Stimulated activated naive B cell treated with anti-CD40 and anti-IgM and Interleukin-4, amounts not matched to agents 10 μg/mL and 1 μg/mL and 100 μg/mL, for 72 hours (primary cell): ENCODE measurements at places on chromosomes 13 and 19.

DNA sequence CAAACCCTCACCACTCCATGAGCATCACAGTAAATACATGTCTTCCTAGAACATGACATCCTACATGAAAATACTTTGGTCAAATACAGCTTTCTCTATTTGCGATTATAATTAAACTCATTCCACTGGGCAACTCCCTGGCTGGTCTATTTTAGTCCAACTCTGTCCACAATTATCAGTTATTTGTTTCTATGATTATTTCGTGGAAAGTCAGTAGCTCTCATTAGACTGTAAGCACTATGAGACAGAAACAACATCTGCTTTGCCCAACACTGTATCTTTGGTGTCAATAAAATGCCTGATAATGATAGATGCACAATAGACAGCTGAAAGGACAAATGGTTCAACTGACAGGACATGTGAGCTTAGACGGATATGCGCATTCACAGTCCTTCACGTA lies 292.0 kb downstream of the KLF12 start:
- DNase-seq, result no peak

GRCh38 chr13:43861863-43862262 lies 17.7 kb downstream of the CCDC122 start:
- DNase-seq, result no peak

DNA sequence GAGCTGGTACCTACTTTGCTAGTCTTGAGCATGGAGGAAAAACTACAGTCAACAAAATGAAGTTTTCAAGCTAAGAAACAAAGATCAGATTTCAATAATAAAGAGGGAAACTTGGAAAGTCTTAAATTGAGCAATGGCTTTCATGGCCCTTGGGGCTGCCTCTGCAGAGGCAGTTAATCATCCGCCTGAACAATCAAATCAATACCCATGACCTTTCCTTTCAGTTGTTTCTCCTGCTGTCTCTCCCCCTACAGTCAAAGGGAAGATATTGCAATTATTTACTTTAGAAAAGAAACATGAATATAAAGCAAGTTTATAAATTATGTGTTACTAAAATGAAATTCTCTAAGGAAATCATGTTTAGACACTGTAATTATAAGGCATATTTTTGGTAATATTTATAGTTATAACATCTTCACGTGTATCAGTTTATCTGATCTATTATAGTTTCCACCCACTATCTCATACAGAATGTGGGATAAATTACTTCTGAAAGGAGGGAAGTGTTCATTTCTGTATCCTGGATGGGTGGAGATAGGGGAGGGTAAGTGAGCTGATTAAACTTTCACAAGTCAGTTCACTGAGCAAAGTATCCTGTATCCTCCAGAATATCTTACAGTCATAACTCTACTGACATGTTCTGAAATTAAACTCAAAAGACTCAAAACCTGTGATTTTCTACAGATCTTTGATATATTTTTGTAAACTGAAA lies 72.4 kb upstream of the TSC22D1 start:
- no peak for DNase-seq

DNA sequence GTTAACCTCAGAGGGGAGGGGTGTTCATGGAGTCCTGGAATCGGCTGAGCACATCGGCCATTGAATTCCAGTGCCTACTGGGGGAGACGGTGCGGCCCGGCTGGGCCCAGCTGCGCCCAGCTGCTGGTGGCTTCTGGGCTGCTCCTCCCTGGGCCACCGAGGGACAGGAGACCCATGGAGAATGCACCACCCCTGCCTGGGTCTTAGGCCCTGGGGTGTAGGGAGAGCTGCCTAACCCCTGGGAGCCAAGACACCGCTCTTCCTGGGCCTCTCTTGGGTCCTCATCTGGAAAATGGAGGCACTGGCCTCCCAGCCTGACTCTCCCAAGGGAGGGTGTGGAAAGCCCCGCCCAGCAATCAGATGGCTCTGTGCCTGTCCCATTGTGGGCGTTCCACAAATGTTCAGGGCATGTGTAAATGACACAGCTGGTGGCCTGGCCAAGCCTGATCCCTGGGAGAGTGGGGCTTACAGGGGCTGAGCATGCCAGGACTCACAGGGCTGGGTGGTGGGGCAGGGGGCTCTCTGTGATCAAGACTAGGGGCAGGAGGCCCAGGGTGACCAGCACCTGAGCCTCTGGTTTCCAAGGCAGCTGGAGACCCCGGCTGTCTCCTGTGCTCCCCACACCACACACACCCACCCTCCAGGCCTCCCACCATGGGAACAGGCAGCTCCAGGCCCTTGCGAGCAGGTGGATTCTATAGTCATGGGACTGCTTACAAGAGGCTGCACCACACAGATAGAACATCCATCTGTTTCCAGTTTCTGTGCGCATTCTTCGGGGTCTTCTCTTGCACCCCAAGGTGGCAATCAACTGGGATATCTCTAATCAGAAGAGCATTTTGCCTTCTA lies 150.9 kb downstream of the URI1 start:
- DNase-seq, result no peak

GRCh38 chr13:103238441-103238840 lies 172.2 kb upstream of the SLC10A2 start:
- no peak for DNase-seq

DNA sequence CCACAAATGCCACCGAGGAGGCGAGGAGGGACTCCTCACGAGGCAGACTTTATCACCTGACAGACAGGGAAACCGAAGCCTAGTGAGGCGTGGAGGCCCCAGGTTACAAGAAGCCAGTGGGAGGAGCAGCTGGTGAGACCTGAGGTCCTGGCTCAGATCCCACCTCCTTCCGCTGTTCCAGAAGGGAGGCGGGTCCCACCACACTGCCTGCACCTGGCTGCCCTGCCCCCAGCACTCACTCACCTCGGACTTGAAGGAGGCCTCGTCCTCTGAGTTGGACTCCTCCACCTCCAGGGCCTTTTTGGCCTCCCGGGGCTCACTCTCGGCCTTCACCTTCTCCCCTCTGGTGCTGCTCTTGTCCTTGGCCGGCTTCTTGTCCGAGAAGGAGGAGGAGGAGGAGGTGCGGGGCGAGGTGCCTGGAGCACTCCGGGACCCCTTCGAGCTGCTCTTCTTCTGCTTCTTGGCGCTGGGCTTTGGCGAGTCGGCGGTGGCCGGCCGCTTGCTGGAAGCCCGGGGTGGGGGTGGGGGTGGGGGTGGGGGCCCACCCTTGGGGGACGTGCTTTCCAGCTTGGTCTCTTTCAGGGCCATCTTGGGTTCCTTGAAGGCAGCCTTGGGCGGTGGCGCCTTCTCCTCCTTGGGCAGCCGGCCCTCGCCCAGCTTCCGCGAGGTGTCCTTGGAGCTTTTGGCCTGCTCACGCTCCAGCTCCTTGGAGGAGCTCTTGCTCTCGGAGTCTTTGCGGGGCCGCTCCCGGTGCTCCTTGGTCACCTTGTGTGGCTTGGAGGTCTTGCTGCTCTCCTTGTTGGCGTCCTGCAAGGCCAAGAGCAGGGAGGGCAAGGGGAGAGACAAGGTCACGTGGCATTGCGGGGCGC lies 57.7 kb downstream of the MLLT1 start:
- no peak for DNase-seq

DNA sequence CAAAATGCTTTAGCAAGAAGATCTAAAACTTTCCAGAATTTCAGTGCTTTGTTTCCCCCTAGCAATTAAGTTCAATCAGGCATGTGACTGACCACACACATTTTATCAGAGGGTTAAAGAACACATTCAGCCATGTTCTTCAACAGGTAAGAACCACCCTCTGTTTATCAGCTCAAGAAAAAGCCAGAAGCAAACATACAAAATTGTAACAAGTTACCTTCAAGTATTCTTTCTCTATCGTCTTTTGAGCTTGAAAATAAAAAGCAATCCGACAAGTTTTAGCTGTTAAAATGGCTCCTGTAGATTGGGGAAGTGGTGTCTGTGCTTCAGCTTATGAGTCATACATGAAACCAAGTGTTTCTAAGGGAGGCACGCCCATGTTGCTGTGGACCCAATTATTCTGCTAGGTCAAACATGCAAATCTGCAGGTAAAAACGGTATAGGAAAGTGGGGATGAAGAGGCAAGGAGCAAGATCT lies at the start of gene ELF1:
Gene ELF1 (minus strand): TSS at position 306 of the 477 bp plus-strand sequence. CDS start 37,262 bp downstream, outside the sequence.
- DNase-seq, result peak; percentile 61

DNA sequence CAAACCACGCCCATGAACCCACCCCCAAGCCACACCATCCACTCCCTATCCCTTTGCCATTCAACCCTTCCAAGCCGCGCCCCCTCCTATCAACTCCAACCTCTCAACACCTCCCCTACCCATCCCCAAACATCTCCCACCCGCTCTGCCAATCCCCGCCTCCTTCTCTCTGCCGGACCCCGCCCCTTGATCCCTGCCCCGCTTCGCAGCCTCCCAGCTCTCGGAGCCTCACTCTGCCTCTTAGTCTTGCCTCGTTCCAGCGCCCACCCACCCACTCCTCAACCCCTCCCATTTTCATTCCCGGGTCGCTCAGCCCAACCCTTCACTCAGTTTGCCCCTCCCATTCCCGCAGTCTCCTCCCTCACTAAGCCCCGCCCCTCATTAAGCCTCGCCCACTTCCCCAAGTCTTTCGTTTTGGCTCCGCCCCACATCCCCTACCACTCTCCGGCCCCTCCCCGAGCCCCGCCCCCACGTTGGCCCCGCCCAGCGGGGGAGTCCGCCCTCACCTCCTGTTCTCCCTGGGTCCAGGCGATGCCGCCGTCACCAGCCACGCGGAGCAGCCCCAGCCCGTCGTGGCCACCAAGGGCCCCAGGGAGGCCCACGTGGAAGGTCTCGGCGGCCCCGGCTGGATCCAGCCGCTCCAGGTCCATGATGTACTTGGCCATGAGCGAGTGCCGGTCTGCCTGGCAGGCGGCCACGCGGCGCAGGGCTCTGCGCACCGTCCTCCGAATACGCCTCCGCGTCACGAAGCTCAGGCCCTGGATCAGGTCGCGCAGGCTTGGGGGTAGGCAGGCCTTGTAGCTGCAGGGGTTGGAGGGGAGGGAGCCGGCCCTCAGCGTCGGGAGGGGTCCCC lies 5.7 kb downstream of the JAK3 start:
- no peak for DNase-seq

DNA sequence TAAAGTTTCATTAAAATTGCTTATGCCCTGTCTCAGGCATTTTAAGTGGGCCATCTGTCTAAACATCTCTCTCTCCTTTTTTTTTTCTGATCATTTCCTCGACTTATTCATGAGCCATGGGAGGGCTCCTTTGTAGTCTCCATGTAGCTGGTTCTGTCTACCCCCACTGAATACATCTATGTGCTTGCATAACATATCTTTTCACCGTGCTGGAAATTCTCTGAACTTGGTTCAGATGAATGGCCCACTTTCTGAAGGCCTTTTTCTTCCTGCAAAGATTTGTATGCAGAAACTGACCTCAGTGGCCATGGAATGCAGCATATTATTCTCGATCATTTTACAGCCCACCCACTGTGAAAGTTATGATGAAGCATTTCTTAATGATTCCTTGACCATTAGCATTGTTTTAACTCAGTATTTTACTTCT lies 225.3 kb downstream of the GGACT start:
- DNase-seq, result no peak
